ENCODE measurements at places on chromosomes 12 and 14.

GRCh38 chr12:89015419-89015818, 336.9 kb downstream of the DUSP6 start:
- DNase-seq, result no peak

DNA sequence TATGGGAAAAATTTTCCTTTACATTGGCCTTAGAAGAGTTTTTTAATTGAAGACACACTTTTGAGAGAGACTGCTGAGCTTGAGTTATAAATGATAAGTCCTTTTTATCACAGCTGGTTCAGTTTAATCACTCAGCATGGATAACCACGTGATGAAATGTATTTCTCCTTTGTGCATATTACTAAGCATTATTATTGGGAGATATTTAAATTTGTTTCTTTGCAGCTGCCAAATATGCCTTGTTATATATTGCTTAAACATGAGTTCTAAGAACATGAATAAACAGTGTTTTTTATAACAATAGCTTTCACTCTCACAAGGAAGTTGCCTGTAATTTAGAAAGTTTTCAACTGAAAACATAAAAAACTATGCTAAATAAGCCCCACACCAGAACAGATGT, 293.5 kb upstream of the LRFN5 start:
- no peak for DNase-seq

DNA sequence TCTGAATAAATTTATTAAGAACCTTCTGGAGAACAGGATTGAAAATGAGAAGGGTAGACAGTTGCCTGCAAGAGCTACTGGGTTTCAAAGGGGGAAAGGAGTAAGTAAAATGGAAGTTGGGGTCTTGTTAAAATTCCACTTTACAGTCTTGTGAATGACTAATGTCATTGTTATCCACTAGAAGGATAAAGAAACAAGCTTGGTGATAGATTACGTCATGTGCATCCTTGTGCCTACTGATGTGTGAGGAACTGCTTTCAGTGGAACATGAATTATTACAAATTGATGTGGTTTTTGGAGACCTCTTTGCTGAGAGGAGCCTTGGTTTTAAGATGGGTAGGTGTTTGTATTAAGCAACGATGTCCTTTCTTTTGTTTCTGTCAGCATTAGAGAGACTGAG, 272.5 kb upstream of the PRICKLE1 start:
- DNase-seq, result no peak

DNA sequence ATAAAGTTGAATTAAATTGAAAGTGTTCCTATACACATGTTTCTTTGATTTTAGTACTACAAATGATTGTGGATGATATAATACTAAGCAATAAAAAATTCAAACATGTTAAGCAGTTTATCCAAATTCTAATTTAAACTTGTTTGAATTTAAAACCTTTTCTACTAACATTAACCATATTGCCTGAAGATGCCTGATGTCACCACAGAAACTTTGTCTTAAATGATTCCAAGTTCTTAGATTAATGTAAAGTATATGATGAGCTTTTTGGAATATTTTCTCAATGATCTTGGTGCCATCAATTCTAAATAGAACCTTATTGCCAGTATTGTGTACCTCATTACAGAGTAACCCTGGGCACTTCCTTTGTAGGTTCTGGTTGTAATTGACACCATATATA, 259.6 kb downstream of the NAV3 start:
- DNase-seq, result no peak

- peak; percentile 65 for DNase-seq
Measured at GRCh38 chr12:27333403-27334009, 870 bp downstream of the BMAL2 start.

DNA sequence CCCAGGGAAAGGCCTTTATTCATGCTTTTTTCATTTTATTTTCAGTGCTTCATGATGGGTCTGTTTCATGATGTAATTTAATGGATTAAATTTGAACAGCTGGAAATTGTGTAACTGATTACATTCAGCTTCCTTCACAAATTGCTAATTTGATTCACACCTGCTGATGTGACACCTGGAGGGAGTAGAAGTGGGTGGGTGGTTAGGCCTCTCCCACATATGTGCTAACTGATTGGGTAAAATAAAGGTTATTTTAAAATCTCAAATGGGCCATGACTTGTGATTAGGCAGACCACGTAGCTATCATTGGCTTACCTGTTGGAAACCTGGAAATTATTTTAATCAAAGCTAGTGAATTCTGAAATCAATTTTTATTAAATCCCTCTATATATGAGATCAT, 142.1 kb downstream of the GXYLT1 start:
- DNase-seq, result no peak

DNA sequence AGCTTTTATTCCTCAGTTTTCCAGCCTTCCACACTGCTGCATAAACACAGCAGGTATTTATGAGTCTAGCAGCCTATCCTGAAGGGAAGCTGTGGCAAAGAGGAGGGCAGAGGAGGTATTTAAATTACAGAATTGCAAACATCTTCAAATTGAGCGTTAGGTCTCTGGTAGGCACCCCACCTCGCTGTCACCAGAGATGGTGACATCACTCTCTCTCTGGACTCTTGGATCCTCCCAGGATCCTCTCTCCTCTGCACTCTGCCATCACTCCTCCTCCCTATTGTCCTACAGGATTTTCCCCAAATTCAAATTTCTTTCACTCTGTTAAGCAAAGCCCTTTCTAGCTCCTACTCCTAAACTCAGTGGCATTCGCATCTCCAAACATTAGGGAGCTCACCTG, 6.7 kb downstream of the PLEKHD1 start:
- DNase-seq, result no peak

DNA sequence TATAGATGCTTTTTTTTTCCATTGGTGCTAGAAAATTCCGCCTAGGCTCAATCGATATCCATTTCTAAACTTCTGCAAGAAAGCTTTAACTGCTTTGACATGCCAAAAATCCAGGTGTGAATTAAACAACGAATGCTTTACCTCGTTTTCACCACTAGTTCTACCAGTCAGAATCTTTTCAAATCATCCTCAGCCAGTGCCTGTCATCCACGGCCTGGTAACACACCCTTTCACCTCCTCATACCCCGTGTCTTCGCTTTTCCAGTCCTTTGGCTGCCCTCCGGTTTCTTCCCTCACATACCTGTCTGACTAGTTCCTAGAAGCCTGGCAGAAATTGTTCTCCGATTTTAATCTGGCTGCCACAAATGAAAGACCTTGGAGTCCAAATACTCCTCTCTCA, 1.4 kb upstream of the PHC1 start:
- no peak for DNase-seq

- DNase-seq, result no peak
Measured at GRCh38 chr14:51603495-51603894, 48.2 kb upstream of the FRMD6 start.

GRCh38 chr14:93959239-93960107, 16.9 kb downstream of the ASB2 start:
- peak; percentile 95 for DNase-seq

DNA sequence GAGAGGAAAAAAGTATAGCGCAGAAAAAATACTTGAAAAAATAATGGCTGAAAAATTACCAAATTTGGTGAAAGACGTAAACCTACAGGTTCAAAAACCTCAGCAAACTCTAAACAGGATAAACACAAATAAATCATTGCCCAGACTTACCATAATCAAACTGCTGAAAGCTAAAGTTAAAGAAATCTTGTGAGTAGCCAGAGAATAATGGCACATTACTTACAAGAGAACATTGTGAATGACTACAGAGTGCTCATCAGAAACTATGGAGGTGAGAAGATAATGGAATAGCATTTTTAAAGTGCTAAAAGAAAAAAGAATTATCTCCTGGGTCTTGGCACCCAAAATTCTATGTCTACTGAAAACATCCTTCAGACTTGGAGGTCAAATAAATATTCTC, 36.0 kb downstream of the ATF1 start:
- DNase-seq, result no peak

- no peak for DNase-seq
Measured at GRCh38 chr14:100725587-100726387, 905 bp upstream of the DLK1 start.

DNA sequence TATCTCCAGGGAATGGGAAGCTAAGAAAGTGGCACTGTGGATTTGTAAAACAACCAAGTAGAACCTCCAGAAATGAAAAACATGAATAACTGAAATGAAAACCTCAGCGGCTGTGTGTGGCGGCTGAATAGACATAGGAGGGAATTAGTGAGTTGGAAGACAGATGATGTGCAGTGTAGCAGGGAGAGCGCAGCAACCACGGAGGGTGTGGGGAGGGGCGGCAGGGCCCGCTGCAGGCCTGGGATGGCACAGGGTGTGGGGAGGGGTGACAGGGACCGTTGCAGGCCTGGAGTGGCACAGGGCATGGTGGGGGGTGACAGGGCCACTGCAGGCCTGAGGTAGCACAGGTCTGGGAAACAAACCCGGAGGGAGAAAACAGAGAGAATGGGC, 51.1 kb downstream of the BEGAIN start:
- DNase-seq, result no peak

DNA sequence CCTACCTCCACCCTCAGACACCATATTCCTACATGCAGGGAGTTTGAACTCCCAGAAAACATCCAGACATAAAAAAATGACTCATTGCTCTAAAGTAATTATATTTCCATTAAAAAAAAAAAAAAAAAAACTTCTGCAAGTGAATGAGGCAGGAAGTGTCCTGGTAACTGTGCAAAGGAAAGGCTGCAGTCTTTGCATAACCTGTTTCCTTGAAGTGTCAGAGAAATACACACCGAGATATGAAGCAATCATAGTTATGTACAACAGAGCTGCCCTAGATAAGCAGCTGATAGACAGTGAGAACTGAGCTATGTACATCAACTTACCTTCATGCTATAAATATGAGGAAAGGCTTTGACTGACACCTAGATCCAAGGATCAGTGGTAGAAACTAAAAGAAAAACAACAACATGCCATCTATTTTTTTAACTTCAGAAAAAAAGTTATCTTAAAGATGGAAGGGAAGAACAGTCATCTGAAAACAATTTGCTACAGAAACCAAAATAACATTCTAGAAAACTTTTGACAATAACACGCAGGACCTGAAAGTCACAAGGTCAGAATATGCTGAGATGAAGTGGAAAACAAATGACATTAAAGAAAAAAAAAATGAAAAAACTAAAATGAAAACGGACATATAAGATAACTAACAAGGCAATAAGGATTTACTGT, 263.2 kb downstream of the SEC23A start:
- no peak for DNase-seq

DNA sequence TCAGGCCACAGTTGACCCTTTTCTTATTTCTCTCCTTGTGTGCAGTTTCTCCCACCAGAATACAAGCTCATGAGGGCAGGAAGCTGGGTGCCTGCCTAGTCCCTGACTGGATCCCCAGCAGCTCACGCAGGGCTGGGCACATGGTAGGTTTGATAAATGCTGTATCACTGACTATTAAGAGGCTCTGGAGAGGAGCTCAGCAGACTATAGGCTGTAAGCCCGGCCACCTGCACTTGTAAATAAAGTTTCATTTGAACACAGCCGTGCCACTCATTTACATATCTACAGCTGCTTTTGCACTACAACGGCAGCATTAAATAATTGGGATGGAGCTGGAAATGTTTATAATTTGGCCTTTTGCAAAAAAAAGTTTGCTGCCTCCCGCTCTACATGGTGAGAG, 32.0 kb downstream of the CHGA start:
- DNase-seq, result no peak

DNA sequence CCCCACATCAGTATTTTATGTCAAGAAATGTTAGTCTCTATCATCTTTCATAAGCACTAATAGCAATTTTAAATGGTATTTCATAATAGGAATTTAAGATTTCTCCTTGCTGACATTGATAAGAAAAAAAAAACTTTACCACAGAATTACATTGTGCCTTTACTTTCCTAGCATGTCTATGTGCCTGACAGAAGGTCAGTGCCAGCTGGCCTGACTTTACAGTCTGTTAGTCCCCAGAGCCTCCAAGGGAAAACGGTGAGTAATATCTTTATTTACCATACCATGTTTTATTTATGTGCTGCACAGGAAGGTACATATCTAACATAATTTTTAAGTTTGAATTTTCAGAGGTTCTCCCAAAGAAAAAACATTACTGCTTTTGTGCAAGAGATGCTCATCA, 152.0 kb upstream of the AEBP2 start:
- DNase-seq, result no peak

- DNase-seq, result no peak
Measured at GRCh38 chr12:112964915-112965314, 13.4 kb upstream of the OAS2 start.

GRCh38 chr12:124440841-124441381, 126.5 kb downstream of the NCOR2 start:
- DNase-seq, result no peak

GRCh38 chr12:9702255-9702654, 30.6 kb downstream of the CLECL1 start:
- DNase-seq, result peak; percentile 57

- DNase-seq, result no peak
Measured at GRCh38 chr12:50788561-50788960, 24.7 kb downstream of the ATF1 start.

DNA sequence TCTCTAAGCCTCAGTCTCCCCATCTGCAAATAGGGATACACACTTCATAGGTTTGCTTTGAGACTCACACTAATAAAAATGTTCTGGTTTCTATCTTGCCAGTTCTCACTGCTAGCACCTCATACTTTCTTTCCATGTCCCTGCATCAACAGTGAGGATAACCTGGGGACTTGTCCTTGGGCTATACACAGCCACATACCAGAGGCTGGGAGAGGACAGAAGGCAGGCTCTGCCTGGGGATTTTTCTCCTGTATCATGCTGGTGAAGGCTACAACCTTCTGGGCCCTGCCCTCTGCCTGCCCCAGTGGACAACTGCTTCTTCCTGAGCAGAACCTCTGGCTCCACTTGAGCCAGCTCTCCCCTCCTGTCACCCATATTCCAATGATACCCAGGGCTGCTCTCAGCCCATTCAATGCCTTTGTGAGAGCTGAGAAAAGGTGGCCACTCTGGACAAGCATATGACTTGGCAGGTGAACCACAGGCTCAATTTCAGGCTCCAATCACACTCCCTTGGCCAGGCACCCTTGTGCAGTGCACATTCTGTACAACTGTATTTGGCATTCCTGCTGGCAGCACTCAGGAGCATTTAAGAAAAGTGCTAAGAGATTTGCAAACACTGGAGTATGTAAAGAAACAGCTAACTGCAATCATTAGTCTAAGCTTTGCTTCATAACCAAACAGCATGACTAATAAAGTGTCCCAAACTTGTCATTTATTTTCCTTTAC, 135.8 kb upstream of the VRK1 start:
- DNase-seq, result no peak

- DNase-seq, result no peak
Measured at GRCh38 chr14:67934087-67934486, 114.5 kb downstream of the RAD51B start.

DNA sequence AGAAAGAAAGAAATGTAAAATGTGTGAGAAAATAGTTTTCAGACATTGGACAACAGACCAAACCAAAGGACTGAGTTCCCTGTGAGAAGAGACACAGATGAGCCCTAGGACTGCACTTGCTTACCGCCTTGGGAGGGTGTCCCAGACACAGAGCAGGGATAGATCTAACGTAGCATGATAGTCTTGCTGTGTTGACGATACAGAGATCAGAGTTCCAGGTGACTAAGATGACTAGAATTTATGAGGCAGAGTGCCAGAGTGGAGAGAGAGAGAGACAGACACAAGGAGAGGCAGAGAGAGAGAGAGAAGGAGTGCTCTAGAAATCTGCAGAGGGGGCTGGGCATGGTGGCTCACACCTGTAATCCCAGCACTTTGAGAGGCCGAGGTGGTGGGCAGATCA, 148.2 kb upstream of the LMNTD1 start:
- DNase-seq, result no peak
